ENCODE measurements at places on chromosomes 2 and 18.

DNA sequence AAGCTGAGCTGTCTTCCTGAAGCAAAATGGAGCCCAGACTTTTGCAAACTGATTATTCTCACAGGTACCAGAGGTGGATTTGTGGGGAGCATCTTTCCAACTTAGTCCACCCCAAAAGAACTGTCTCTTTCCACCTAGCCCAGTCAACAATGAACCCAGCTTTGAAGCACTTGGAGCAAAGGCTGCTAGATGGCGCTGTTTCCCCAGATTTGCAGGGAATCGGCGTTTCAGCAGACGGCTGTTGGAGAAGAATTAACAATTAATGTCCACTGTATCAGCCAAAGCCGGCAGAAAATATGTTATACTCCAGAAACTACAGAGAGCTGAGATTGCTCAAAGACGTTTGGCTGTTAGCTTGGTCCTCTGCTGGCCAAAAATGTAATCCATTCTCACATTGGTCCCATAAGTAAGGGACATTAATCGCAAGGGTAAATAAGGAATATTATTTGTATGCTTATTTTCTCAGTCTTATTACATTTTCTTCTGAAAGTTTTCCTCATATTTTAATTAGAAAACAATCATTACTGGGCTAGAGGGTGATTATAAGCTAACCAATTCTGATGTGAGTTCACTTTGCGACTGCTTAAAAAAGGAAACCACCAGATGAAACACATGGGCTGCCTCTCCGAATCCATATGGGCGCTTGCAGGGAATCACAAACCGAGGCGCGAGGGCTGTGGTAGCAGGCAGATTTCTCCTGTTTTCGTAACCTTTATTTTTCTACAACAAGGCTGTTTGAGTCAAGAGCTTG is 423.8 kb upstream of the MEX3C start:
- DNase-seq: peak; percentile 45

DNA sequence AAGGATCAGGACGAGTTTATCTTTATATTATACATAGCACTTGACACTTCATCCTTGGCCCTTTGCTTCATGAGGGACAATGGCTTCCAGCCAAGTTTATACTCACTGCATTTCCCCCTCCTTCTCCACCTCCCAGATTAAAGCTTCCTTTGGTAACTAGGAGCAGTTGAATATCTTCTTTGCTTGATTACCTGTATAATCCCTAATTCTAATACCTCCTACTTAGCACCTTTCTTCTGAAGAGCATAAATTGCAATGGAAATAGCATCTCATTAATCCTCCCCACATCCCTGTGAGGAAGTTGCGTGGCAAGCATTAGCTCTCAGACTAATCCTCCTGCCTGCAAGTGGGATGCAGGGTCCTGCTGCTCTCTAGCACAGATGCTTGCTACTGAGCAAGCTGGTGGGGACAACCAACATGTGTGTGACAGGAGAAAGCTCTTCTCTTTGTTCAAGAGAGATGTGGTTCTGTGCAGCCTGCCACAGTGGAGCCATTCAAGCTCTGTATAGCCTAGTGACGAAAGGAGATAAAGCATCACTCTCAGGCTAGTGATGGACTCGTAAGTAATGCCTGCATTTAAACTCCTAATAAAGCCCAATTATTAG is 19.1 kb downstream of the KLHL14 start:
- DNase-seq: no peak

DNA sequence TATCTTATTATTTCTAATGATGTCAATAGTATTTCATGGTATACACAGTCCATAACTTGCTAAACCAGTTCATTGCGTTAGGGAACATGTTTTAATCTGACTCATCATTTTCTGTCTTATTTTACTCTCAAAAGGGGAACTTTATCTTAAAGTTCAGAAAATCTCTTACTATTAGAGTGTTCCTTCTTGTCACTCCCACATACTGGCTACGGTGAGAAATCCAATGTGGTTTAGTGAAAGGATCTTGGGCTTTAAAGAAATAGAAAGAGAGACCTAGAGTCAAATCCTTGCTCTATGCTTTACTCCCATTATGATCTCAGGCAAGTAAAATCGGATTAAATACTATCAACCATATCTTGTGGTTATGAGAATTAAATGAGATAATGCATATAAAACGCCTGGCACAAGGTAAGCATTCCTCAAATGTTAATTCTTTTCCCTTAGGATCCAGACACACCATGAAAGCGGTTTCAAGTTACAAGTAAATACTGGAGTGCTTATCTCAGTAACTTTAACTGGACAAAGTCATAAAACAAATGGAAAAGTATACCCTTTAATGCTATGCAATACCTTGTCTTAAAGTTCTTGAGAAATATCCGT is 576.0 kb downstream of the ARHGAP15 start:
- DNase-seq: no peak

DNA sequence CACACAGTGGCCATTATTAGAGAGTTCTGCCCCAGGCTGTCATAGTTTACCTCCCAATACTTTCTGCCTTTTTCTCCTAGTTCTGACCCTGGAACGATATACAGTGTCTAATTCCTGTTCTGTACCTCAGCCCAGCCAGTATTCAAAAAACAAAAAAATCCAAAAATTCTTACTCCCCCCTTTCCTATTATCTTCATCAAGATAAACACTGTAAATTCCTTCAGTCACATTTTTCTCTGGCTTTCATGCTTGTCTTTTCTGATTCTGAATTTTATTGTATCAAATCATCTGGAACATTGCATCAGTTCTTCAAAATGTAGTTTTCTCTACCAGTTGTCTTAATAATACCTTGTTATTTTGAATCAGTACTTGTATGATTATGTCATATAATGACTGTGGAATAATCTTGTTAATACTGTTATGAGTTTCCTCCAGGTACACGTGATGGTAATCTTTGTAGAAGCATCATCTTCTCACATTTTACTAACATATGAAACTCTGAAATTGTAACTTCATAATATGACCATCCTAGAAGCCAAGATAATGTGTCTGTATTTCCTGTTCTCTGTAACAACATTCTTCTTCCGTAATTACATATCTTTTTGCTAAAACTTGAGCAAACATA is 79.0 kb upstream of the NOSTRIN start:
- no peak for DNase-seq

GRCh38 chr2:234841321-234842015 is 110.3 kb upstream of the SH3BP4 start:
- no peak for DNase-seq

DNA sequence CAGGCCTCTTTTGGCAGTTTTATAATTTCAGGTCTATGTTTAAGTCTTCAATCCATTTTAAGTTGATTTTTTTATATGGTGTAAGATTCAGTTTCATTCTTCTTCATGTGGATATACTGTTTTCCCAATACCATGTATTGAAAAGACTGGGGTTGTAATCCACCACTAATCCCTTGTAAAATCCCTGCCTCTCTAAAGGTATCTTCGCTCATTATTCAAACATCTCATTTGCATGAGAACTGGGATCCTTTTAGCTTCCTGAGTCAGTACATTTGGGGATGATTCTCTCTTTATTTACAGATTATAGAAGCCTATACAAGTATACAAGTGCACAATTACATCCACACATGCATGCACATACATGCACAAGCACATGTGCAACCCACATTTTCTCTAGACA is 25.3 kb downstream of the DHRS9 start:
- no peak for DNase-seq

DNA sequence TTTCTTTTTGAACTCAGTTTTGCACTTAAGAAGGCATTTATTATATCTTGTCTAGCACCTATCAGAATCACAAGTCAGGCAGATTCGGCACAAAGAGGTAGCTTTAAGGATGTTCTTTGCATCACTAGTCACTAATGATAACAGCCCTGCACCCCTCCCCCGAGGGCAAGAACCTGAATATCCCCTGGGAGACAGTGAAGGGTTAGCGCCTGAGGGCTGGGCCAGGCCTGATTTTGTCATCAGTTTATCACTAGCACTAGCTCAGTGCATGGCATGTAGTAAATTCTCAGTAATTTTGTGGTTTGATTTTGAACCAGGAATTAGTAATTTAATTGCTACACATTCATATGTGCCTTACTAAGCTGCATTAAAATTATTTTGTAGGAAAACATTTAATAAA is 23.9 kb upstream of the HS6ST1 start:
- DNase-seq: no peak

DNA sequence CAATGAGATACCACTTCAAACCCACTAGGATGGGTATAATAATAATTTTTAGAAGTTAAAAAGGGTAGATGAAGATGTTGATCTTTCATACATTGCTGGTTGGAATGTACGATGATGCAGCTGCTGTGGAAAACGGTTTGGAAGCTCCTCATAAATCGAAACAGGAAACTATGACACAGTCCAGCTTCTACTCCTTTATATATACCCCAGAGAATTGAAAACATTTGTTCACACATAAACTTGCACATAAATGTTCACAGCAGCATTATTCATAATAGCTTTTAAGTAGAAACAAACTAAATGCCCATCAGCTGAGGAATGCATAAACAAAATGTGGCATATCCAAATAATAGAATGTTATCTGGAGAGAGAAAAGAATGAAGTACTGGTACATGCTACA is 95.0 kb downstream of the STRADB start:
- DNase-seq: peak; percentile 2

DNA sequence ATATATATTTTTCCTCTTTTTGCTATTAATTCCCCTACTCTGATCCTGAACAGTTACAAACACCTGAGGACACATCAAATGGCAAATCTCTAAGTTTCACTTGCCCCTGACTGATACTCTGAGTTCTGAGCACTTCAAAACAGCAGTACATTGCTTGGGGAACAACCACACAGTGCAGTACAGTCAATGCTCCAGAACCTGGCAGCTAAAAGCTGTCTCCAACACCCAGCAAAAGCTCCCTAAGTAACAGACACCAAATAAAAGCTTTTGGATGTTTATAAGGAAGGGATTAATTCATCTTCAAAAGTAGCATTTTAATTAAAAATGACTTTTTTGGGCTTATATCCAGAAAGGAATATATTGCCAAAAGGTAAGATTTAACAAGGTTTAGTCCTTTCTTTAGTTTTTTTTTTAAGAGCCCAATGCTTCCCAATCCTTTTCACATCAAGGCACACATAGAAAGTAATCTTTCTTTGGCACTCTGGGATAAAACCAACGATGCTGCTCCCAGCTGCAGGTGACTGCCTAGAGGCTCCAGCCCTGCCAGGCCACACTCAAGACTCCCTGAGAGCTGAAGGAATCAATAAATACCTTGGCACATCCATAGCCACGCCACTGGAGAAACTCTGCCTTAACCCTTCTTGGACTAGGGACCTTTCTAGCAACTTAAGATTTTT is 164.9 kb upstream of the ZFP36L2 start:
- DNase-seq: no peak

GRCh38 chr2:218566296-218566695 is 1.9 kb downstream of the USP37 start:
- DNase-seq: no peak

DNA sequence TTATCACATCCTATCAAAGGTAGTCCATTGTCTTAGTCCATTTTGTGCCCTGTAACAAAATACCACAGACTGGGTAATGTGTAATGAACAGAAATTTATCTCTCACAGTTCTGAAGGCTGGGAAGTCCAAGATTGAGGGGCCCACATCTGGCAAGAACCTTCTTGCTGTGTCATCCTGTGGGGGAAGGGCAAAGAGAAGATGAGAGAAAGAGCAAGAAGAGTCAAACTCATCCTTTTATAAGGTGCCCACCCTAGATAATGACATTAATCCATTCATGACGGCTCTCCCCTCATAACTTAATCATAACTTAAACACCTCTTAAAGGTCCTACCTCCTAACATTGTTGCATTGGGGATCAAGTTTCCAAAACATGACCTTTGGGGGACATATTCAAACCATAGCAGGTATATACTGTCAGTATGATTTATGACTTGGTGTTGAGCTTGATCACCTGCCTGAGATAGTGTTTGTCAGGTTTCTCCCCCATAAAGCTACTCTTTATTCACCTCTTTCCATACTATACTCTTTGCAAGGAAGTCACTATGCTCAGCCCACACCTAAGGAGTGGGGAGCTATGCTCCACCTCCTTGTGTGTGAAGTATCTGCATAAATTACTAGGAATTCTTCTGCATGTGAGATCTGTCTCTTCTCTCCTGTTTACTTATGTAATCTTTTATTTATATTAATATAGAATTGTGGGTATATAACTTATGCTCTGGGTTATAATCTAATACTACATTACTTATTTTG is 5.2 kb upstream of the MAP3K2 start:
- no peak for DNase-seq

DNA sequence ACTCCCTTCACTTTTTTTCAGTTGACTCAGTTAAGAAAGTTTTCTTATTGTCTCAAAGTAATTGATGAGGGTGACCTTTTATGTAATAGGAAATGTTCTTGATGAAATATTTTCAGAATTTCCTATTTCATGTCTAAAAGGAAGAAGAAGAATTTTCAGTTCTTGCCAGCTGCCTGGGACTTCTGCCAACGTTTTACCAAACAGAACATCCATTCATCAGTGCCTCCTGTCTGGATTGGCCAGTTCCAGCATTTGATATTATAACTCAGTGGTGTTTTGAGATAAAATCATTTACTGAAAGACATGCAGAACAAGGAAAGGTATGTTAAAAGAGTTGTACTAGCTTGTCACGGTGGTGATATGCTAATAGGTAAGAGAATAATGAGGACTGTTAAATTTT is 104.7 kb upstream of the MYO3B start:
- no peak for DNase-seq

DNA sequence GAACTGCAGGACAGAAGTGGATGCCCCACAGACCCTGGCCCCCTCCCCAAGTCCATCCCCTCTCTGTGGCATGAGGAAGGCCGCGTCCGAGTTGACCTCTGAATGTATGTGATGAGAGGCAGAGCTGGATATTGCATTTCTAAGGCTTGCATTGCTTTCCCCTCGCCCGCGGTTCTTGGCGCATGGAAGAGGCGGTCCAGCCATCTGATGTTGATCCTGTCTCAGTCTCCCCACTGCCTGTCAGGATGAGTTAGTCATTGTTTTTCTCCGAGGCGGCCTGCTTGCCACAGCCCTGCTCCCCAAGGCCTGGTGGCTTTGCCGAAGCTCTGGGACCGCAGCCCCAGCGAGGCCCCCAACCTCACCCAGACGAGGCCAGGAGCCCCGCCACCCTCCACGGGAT is 88.6 kb downstream of the SMAD7 start:
- no peak for DNase-seq

- no peak for DNase-seq
Measured at GRCh38 chr2:149344105-149344504, 13.7 kb downstream of the LYPD6 start.

GRCh38 chr18:78679613-78680260 is 299.9 kb upstream of the SALL3 start:
- no peak for DNase-seq

- no peak for DNase-seq
Measured at GRCh38 chr2:204187229-204188083, 250.9 kb downstream of the ICOS start.

DNA sequence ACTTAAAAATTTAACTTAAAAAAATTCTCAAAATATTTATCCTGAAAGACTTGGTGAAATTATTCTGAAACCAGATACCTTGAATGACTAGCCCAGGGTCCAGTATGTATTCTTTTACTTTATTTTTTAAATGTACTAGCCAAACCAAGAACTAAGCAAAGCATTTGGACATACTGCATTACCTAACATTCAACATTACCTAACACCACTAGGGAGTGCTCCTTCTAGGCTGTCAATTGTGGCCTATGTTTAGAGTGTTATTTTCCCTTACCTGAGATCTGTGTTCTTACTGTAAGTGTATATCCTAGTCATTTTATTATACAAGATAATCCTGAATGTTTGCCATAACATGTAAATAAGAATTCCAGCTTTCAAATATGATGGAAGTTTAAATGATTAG is 496.6 kb downstream of the PTPRM start:
- DNase-seq: no peak

Measured in kidney capillary endothelial cell (primary cell).